Fibroblast of upper back skin (primary cell): ENCODE measurements at places on chromosomes 3 and 15.

- DNase-seq: no peak
Measured at GRCh38 chr3:171548917-171549316, 88.7 kb upstream of the TNIK start.

DNA sequence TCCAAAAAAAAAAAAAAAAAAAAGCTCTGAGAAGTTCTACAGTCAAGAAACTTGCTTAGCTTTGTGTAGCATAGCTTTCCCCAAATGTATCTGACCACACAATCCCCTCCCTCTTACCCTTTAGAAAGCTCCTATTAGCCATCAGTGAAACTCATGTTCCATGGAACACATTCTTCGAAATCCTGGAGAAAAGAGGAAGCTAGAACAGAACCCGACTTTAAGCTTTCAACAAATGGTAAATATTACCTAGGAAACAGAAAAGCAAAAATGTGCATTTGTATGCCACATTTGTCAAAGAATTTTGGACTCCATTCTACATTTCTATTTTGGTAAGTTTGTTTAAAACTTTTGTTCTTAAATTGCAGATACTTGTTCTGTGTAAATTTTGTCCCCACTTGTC is 17.4 kb upstream of the CRTC3 start:
- DNase-seq: no peak

DNA sequence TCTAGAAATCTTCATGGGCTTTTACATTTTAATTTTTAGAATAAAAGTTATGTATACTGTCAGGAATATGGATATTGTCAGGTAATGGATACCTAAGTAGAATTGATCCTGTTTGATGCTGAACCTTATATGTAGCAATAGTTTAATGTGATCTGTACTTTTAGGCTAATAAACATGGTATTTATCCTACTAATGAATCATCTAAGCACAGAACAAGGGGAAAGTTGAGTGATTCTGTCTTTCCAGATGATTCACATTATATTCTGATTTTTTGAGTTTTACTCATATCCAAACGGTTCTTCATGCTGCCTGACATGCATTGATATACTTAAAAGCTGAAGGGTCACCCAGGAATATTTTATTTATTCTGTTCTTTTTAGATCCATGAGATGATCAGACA is 34.5 kb downstream of the FANCI start:
- no peak for DNase-seq

DNA sequence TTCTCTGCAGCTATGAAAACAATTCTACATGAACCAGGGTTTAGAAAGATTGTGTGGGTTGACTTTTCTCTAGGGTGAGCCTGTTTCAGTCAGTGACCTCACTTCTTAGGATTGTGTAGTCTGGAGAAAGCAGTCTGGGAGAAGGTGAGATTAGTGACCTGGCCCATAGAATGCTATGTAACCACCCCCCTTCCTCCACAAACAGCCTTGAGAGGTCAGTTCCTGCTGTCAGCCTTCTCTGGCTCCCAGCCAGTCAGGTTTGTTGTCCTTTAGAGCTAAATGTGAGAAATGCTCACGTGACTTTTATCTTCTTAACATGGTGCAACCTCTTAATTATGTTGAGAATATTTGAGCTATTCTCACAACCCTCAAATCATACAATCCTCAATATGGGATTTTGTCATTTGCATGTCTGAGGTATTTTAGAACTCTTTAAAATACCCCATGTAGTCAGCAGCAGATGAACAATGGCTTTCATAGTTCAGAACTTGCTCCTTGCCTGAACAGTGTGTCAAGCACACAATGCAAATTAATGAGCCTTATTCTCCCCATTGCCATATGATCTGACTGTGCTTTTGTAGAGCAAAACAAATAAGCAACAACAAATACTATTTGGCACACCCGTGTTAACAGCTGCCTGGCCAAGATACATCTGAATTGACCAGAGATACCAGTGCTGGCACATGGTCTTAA is 311.6 kb downstream of the CNTN6 start:
- DNase-seq: peak; percentile 67

DNA sequence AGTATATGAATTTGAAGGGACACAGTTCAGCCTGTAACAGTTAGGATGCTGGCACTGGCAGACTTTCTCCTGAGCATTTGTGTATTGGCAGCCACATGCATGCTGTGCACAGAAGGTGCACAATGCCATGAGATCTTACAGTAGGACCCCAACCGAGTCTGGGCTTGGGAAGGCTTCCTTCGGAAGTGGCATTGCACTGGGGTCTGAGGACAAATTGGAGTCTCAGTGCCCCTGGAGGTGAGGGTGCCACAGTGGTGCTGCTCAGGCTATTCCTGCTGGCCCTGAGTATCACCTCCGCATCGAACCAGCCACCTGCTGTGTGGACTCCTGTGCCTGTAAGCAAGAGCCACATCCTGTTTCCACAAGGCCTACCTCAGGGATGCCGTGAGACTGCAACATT is 99.5 kb downstream of the DNAJB8 start:
- DNase-seq: no peak

DNA sequence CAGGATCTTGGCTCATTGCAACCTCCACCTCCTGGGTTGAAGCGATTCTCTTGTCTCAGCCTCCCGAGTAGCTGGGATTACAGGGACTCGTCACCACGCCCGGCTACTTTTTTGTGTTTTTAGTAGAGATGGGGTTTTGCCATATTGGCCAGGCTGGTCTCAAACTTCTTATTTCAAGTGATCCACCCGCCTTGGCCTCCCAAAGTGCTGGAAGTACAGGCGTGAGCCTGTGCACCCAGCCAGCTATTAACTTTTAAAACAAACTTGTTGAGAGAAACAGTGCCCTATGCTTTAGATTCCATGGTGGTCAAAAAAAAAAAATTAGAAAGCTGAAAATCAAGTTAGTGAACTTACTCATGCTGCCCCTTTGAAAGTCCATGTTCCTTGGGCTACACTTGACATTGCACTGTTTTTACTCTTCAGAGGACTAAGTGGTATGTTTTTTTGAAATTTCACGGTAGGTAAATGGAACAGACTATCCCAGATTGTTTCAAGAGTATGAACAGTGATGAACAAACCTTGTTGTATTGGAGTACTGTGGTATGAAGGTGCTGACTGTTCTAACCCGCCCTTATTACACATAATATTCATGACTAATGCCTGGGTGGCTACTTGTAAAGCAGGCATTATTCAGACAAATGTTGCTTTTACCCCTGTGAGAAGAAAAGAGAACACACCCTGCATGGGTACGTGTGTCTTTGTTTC is 206.9 kb downstream of the KLHL25 start:
- peak; percentile 57 for DNase-seq
